ENCODE measurements at places on chromosomes 5 and 9. TPM values are rescaled to one million over a fixed set of nuclear protein-coding genes. Genes with fewer than 3 reads are reported as not detected.

DNA sequence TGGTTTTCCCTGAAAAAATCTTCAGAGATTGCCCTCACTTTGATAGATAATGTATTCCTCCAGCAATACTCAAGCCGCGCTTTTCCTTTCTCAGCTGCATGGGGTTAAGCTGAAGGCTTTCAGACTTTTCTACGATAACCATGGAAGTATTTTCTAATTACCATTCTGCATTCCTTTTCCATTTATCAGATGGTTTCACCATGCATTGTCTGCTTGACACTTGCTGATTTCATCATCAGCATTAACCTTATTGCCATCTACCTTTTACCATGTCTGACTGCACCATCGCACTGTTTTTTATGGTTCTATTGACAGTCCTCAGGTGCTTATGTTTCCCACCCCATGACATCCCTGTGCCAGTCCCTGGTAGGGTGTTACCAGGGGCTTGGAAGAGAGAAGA lies 91.6 kb downstream of the DMAC1 start:
- H3K4me3 ChIP-seq = no peak overlapping the region
- H3K36me3 ChIP-seq = no peaks in the 10 kb centered on the region
- H3K27me3 ChIP-seq = no peaks in the 10 kb centered on the region
- H3K27ac ChIP-seq = no peak overlapping the region
- no peak for DNase-seq

- no peaks in the 10 kb centered on the region for H3K27me3 ChIP-seq
- no peaks in the 10 kb centered on the region for H3K36me3 ChIP-seq
- no peak overlapping the region for H3K27ac ChIP-seq
- no peak for DNase-seq
- H3K4me1 ChIP-seq = no peaks in the 10 kb centered on the region
Measured at GRCh38 chr5:81631124-81631523, 119.8 kb downstream of the SSBP2 start.

DNA sequence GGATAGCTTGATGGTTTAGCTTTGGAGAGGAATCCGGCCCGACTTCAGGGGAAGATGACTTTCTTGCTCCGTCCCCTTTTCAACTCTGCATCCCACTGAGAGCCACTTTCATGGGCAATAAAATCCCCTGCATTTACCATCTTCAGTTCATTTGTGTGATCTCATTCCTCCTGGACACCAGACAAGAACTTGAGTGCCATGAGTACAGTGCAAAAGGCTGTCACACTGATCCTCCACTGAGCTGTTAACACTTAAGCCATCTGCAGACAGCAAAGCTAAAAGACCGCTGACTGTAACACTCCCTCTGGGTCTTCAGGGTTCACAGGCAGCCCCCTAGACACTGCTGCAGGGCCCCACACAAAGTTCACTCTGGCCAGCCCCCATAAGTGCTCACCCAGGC lies 48.3 kb upstream of the TCERG1 start:
- no peaks in the 10 kb centered on the region for H3K4me1 ChIP-seq
- H3K36me3 ChIP-seq = no peaks in the 10 kb centered on the region
- no peak for DNase-seq
- H3K27ac ChIP-seq = no peak overlapping the region
- H3K4me3 ChIP-seq = no peak overlapping the region

The DMGDH gene
- 0.30 TPM for total RNA-seq

The IRGM gene
- not detected for total RNA-seq

The NIPAL4 gene
- not detected for total RNA-seq
